ENCODE measurements at places on chromosomes 16 and 17.

DNA sequence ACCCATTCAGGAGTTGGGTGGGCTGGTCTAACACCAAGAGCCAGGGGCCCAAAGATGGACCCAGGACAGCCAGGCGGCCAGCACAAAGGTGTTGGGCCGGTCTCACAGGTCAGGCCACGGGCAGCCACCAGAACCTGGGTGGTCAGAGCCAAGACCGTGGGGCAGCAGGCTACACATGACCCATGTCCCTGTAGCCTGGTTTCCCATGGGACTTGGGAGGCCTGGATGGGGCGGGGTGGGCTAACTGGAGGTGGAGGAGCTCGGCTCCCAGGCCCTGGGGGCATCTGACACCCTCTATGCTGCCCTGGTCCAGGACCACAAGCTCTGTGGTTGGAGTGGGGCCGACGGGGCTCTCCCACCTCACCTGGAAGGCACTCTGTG is 17.2 kb downstream of the CTU2 start:
- DNase-seq = no peak

DNA sequence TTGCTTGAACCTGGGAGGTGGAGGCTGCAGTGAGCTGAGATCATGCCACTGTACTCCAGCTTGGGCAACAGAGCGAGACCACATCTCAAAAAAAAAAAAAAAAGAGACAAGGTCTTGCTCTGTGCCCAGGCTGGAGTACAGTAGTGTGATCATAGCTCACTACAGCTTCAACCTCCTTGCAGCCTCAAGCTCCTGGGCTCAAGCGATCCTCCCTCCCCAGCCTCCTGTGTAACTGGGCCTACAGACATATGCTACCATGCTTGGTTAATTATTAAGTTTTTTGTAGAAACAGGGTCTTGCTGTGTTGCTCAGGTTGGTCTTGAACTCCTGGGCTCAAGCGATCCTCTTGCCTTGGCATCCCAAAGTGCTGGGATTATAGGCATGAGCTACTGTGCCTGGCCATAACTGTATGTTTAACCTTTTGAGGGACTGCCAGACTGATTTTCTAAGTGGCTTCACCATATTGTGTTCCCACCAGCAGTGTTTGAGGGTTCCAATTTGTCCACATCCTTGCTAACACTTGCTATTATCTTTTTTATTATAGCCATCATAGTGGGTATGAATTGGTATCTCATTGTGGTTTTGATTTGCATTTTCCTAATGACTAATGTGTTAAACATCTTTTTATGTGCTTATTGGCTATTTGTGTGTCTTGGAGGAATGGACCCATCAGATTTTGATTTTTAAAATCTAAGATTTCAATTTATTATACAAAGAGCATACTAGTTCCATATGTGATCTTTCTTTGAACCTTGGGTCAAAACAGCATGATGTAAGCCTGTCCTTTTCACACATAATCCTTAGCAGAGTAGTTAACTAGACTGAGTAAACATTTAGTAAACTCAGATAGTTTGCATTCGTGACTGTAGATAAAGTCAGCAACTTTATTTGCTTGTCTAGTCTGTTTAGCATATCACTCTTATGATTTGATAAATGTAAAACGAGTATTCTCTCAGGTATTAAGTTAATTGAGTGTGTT is 38.1 kb upstream of the KPNB1 start:
- no peak for DNase-seq

GRCh38 chr17:6269478-6269877 is 165.4 kb downstream of the AIPL1 start:
- DNase-seq = peak; percentile 5

DNA sequence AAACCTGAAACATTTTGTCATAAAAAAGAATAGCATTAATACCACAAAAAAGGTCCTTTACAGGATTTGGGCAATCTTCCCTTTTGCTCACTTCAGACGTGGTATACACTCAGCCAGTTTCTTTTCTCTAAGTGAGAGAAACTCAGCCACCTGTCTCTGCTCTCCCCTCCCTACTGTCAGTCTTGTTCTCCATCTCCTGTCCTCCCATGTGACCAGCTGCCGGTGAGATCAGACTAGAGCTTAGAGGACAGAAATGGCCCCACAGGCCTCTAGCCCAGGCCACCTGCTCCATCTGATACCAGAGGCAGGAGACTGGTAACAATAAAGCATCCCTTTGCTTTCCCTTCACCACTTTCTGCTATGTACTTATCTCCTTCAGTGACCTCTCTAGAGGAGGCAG is 34.9 kb downstream of the CMC2 start:
- DNase-seq = no peak

DNA sequence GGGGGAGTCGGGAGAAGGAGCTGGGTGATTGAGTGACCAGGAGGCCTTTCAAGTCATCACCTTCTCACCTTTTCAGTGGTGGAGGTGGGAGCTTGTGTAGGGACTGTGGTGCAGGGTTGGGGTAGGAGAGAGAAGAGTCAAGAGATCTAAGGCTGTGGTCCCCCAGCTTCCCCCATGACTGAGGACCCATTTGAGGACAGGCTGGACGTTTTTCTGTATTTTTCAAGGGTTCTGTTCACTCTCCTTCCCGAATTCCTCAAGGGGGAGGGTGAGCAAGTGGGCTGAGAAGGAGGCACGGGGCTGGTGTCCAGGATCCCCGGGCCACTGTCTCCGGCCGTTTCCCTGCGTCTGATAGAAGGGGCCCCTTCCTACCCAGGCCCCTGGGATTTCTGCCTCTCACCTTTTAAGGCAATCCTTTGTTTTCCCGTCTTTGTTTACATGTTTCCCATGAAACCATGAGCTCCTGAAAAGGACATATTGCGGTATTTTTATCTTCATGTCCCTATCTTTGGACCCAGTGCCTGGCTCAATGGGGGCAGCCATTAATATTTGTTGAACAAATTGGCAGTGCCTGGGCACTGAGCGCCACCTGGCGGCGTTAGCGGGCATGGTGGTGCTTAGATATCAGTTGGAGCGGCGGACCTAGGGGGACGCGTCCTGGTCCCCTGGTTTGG is 9.2 kb upstream of the CD300A start:
- no peak for DNase-seq

DNA sequence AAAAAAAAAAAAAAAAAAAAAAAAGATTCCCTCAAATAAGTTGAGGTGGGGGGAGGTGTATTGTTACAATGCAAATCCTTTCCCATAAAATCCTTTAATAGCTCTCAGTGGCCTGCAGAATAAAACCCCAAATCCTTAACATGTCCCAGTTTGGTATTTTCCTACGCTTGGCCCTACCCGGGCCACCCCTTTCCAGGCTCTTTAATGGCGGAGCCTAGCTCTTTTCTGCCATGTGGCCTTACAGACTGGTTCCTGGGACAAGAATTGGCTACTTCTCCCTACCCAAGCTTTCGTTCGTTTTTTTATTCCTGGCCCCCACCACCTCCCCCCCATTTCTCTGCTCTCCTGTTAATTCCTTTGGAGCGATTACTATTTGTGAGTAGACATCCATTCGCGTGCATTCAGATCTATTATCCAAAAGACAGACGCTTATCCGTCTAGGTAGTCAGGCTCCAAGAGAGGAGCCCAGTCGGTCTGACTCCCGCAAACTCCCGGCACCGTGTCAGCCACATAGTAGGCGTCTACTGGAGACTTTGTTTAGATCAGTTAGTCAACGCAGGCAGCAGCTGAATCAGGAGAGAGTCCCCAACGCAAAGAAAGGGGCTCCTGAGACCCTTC is 813 bp upstream of the THAP11 start:
- DNase-seq = no peak

- DNase-seq = peak; percentile 56
Measured at GRCh38 chr17:57783338-57783742, 38.2 kb upstream of the CCDC182 start.

GRCh38 chr17:39636587-39636926 is 387 bp upstream of the STARD3 start:
- no peak for DNase-seq

GRCh38 chr16:14264327-14264943 is 193.3 kb downstream of the MRTFB start:
- DNase-seq = no peak

DNA sequence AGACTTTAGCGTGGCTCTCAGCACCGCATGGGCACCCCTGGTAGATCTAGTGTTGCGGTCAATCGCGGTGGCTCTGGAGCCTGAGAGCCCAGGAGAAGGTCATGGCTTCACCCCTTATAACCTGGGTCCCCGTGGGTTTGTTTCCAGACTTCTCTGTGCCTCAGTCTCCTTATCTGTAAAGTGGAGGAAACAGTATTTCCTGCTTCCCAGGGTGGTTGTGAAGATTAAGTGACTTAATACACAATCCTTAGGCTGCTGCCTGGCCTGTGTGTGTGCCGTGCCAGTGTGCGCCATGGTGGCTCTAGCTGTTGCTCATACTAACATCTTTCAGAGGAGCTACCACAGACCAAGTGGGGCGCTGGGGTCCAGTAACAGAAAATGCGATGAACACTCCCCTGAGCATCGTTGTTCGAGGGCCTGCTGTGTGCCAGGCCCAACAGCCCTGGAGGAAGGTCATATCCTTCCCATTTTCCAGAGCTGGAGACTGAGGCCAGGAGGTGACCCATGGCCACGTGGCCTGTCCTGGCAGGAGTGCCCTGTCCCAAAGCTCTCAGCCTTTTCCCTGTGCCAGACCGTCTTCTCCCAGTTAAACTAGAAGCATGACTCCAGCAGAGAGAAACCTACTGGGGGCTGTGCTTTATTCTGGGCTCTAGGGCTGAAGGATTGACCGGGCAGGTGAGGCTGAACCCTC is 70.1 kb downstream of the CMIP start:
- DNase-seq = no peak

DNA sequence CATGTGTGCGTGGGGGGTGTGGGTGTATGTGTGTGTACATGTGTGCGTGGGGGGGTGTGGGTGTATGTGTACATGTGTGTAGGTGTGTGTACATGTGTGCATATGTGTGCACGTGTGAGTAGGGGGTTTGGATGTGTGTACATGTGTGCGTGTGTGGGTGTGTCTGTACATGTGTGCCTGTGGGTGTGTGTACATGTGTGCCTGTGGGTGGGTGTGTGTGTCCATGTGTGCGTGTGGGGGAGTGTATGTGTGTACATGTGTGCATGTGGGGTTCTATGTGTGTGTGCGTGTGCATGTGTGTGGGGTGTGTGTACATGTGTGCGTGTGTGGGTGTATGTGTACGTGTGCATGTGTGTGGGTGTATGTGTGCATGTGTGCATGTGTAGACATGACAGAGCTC is 129.1 kb downstream of the C16orf95 start:
- no peak for DNase-seq

- no peak for DNase-seq
Measured at GRCh38 chr17:73066148-73066884, 26.2 kb downstream of the SLC39A11 start.

DNA sequence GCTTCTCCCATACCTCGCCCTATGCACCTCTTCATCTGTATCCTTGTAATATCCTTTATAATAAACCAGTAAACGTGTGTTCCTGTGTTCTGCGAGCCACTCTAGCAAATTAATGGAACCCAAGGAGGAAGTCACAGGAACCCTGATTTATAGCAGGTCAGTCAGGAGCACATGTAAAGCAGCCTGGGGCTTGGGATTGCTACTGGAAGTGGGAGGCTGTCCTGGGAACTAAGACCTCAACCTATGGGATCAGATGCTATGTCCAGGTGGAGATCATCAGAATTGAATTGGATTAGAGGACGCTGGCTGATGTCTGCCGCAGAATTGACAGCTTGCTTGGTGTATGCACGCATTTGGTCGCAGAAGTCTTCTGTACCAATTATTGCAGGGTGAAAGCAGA is 15.7 kb downstream of the WNT3 start:
- no peak for DNase-seq

- DNase-seq = no peak
Measured at GRCh38 chr17:364308-364707, 11.7 kb upstream of the RPH3AL start.

GRCh38 chr16:85098565-85098964 is 13.7 kb downstream of the CIBAR2 start:
- DNase-seq = no peak

DNA sequence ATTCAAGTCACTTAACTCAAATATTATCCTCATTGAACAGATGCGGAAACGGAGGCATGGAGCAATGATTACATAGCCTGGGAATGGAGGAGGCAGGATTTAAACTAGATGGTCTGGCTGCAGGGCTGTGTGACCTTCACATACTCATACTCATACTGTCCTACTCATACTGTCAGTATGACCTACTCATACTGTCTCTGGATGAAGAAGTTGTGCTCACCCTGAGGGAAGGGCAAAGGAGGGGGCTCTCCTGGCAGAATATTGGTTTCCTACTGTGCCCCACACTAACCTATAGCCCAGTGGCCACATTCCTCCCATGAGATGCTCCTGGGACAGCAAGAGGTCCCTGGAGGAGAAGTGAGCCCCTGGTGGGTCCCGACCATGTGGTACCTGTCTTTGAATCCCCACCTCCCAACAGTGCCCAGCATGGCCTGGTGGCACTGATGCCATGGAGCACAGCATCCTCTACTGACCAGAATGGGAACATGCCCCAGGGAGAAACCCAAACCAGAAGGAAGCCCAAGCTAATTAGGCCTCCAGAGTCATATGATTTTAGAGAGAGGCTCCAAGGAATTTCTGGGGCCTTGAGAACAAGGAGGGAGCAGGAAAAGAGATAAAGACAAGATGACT is 197.3 kb upstream of the SDK2 start:
- DNase-seq = no peak

DNA sequence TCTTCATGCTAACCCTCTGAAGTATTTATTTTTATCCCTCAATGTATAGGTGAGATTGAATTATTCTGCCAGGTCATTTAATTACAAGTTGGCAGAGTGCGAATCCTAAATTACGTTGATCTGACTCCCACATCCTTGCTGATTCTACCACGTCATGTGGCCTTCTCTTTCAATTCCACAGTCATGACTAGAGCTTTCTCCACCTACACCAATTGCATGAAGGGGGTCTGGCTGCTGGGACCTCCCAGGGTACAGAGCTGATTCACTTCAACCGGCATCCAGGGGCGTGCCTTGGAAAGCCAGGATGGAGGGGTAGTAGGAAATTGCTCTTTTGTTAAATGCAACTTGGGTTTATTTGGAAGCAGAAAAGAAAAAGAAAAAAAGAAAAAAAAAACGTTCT is 41.1 kb upstream of the CDH13 start:
- no peak for DNase-seq

DNA sequence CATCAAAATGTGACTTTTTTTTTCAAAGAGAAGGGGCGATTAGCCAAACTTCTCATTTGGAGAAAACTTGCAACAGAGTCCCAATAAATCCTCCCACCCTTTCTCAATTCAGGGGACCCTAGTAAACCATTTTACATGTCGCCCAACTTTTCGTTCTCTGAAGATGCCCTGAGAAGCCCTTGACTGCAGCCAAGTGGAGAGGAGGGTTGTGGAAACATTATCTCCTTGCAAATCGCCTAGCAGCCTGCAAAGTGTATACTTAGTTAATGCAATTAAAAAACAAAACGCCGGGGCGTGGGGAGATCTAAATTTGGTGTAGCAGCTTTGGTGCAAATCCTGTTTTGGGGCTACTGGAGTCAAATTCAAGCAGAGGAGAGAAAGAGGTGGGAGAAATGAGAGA is 1.2 kb upstream of the SHISA9 start:
- no peak for DNase-seq

DNA sequence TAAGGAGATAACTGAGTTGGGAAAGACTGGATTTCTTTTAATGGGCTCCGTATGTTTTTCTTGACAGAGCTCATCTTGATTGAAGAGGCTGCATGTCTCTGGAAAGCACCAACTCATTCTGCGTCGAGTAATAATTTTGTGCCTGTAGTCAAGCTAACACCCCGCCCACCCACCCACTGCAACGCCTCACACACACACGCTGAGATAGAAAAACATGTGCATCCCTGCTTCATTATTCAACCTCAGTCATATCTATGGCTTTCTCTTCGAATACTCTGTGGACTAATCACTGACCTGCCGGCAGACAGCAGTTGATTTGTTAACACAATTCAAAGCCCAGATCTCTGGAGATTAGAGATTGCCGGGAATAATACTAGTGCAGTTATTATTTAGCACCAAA is 220.2 kb upstream of the TOM1L1 start:
- DNase-seq = no peak
